ENCODE measurements at places on chromosomes 12 and 14. TPM values are rescaled to one million over a fixed set of nuclear protein-coding genes. Genes with fewer than 3 reads are reported as not detected.

The MED13L gene
- 55.0 TPM for total RNA-seq

The AHNAK2 gene
- 2.5 TPM for total RNA-seq

The LRP1-AS gene
- total RNA-seq, result not detected

The SLC5A8 gene
- total RNA-seq, result not detected

The ASCL1 gene
- not detected for total RNA-seq

GRCh38 chr12:112170376-112170775 lies 45.0 kb downstream of the TRAFD1 start:
- no peak for DNase-seq
- peaks cover 68% of the 10 kb centered on the region for H3K36me3 ChIP-seq
- peaks cover 11% of the 10 kb centered on the region for H3K4me1 ChIP-seq
- H3K27ac ChIP-seq, result no peak overlapping the region
- no peaks in the 10 kb centered on the region for H3K27me3 ChIP-seq

DNA sequence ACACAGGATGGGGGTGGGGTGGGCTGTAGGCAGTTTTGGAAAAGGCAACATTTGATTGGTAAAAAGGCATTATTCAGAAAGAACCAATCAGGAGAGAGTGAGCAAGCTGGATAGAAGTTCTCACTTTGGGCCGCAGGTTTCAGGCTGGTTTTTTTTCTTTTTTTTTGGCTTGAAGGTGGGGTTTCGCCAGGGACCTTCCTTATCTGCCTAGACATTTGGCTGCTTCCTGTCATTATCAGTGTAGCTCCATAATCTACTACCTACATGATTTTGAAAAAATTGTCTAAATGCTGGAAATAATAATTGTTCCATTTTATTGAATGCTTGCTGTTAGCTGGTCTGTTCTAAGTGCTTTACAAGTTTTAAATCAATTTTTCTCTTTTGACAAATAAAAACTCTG lies 649.0 kb downstream of the TMTC2 start:
- no peak overlapping the region for H3K4me3 ChIP-seq
- H3K4me1 ChIP-seq, result no peaks in the 10 kb centered on the region
- H3K27me3 ChIP-seq, result no peaks in the 10 kb centered on the region
- no peak overlapping the region for H3K27ac ChIP-seq
- no peaks in the 10 kb centered on the region for H3K36me3 ChIP-seq

DNA sequence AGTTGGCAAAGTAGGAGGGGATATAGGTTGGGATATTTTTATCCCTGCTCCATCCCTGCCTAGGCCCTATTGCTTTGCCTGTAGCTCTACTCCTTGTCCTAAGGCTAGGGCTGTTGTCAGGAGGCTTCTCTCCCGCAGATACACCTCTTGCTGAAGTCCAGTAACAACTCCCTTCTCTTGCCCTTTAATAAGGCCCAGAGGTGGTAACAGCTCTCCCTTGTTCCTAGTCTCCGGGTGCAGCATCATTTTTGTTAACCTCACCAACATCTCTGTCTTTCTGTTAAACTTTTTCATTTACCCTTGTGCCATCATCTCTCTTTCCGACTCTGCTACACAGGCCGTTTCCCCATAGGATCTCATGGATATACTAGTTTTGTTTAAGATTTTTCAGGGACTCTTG lies 6.3 kb downstream of the ASCL1 start:
- no peak overlapping the region for H3K27ac ChIP-seq
- no peaks in the 10 kb centered on the region for H3K36me3 ChIP-seq
- peaks cover 6% of the 10 kb centered on the region for H3K4me1 ChIP-seq
- no peak for DNase-seq
- H3K4me3 ChIP-seq, result no peak overlapping the region

DNA sequence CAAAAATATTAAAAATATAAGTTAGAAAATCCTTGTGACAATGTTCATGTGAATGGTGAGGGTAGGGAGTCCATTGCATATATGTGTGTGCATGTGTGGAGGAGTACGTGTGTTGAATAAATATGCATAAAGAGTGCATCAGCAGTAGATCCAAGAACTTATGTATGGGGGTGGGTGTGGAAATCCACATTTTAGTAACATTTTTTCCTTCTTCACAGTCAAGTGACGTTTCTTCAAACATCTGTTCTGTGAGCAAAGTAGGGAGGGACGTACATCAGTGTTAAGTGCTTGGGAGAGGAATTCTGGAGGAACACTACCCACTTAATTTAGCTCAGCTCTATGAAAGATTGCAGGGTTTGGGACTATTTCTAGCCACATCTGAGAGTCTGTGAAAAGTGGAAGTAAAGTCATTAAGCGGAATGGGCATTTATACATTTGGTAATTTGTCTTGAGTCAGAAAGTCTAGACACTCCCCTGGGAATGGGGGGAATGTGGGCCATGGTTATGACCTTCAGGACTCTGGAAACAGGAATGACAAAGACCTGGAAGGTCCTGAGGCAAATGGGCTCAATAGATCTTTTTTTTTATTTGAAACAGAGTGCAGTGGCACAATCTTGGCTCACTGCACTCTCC lies 156.4 kb upstream of the PLXNC1 start:
- no peak overlapping the region for H3K27ac ChIP-seq
- DNase-seq, result no peak
- H3K4me1 ChIP-seq, result peaks cover 14% of the 10 kb centered on the region
- no peak overlapping the region for H3K4me3 ChIP-seq

DNA sequence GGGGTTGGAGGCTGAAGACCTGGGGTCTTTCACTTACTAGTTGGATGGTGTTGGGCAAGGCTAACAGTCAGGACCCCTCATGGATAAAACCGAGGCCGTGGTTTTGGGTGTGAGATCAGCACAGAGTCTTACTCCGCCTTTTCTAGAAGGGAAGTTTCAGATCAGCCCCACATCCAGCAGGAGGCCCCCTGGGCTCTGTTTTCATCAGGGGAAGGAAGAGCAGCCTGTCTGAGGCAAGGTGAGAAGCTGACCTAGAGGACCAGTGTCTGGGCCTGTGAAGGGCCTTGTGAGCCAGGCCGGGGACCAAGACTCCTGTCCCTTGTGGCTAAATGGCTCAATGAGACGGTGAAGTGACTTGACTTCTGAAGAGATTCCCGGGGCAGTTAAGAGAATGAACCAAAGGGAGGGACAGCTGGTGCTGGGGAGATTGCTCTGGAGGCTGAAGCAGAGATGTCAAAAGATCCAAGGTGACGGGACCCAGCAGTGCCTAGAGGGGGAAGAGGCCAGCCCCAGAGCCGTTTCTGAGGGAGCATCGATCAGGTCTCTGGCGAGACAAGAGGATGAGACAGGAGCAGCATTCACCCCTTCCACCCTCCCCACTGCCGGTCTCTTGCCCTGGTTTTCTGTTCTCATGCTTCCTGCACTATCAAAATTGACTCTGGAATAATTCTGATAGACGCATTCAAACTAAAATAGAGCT lies 40.1 kb upstream of the TSPAN9 start:
- no peak for DNase-seq
- peaks cover 49% of the 10 kb centered on the region for H3K4me1 ChIP-seq
- H3K4me3 ChIP-seq, result no peak overlapping the region
- H3K36me3 ChIP-seq, result no peaks in the 10 kb centered on the region
- no peaks in the 10 kb centered on the region for H3K27me3 ChIP-seq

DNA sequence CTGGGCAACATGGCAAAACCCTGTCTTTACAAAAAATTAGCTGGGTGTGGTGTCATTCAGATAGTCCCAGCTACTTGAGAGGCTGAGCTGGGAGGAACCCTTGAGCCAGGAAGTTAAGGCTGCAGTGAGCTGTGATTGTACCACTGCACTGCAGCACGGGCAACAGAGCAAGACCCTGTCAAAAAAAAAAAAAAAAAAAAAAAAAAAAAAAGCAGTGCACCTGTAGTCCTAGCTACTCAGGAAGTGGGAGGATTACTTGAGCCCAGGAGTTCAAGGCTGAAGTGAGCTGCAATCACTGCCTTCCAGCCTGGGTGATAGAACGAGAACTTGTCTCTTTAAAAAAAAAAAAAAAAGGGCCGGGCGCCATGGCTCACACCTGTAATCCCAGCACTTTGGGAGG lies 5.6 kb downstream of the REM2 start:
- no peaks in the 10 kb centered on the region for H3K36me3 ChIP-seq
- no peak overlapping the region for H3K27ac ChIP-seq
- no peak for DNase-seq
- peaks cover 14% of the 10 kb centered on the region for H3K27me3 ChIP-seq
- H3K4me1 ChIP-seq, result peaks cover 20% of the 10 kb centered on the region

- H3K4me1 ChIP-seq, result no peaks in the 10 kb centered on the region
- H3K36me3 ChIP-seq, result no peaks in the 10 kb centered on the region
- no peak overlapping the region for H3K4me3 ChIP-seq
- H3K27me3 ChIP-seq, result peaks cover 8% of the 10 kb centered on the region
These were observed 36.3 kb upstream of the SINHCAF start for GRCh38 chr12:31362115-31362758.

GRCh38 chr12:109121346-109121880 lies 5.0 kb downstream of the ACACB start:
- peak overlapping the region; percentile 97 for H3K27ac ChIP-seq
- H3K4me1 ChIP-seq, result peaks cover 90% of the 10 kb centered on the region
- H3K36me3 ChIP-seq, result peaks cover 27% of the 10 kb centered on the region
- H3K4me3 ChIP-seq, result peak overlapping the region; percentile 65
- H3K27me3 ChIP-seq, result no peaks in the 10 kb centered on the region

- no peak for DNase-seq
- H3K27me3 ChIP-seq, result peaks cover 48% of the 10 kb centered on the region
- no peak overlapping the region for H3K4me3 ChIP-seq
- H3K4me1 ChIP-seq, result no peaks in the 10 kb centered on the region
These were observed 111.9 kb downstream of the CCDC60 start for GRCh38 chr12:119446459-119446858.
